T follicular helper cell (primary cell): ENCODE measurements at places on chromosomes 2 and 18.

GRCh38 chr2:21270708-21271122, 146.9 kb downstream of the TDRD15 start:
- DNase-seq: no peak

DNA sequence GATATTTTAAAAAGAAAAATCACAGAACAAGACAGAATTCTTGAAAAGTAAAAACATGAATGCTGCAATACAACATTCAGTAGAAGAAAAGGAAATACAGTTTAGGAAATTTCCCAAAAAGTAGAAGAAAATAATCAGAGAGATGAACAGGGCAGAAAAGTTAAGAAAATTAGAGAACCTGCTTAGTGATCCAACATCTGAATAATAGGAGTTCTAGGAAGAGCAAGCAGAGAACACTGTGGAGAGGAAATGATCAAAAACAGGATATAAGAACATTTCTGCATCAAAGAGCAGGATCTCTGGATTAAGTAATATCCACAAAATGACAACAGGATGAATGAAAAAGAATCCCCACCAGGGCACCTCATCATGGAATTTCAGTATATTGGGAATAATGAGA, 8.8 kb upstream of the FHOD3 start:
- DNase-seq: no peak

- DNase-seq: no peak
Measured at GRCh38 chr2:143545949-143546255, 416.7 kb downstream of the ARHGAP15 start.

DNA sequence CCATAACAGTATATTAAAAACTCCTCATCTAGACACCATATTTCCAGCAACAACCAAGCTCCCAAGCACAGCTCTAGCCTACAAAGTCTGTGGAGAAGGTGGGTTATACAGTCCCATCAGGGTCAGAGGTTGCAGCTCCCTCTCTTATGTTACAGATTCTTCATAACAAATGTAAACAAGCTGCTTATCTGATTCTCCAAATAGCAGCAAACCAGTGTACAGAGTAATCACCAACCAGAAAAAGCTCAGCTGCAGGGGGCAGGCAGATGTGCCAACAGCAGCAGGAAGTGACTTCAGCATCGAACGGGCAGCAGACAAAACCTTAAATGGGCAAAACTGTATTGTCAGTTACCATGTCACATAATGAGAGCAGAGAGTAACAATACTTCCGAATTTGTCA, 52.9 kb upstream of the NABP1 start:
- peak; percentile 55 for DNase-seq

GRCh38 chr2:23658466-23658942, 268.4 kb downstream of the ATAD2B start:
- no peak for DNase-seq

GRCh38 chr2:191970867-191971266, 124.0 kb upstream of the CAVIN2 start:
- no peak for DNase-seq

- DNase-seq: no peak
Measured at GRCh38 chr2:114729026-114729425, 286.6 kb downstream of the DPP10 start.

- no peak for DNase-seq
Measured at GRCh38 chr2:60317034-60317386, 236.4 kb downstream of the BCL11A start.

- no peak for DNase-seq
Measured at GRCh38 chr18:39841482-39842365, 2113.3 kb upstream of the PIK3C3 start.

GRCh38 chr18:76771192-76771799, 51.1 kb upstream of the ZNF236 start:
- DNase-seq: no peak

GRCh38 chr2:105078906-105079495, 41.1 kb downstream of the MRPS9 start:
- no peak for DNase-seq

DNA sequence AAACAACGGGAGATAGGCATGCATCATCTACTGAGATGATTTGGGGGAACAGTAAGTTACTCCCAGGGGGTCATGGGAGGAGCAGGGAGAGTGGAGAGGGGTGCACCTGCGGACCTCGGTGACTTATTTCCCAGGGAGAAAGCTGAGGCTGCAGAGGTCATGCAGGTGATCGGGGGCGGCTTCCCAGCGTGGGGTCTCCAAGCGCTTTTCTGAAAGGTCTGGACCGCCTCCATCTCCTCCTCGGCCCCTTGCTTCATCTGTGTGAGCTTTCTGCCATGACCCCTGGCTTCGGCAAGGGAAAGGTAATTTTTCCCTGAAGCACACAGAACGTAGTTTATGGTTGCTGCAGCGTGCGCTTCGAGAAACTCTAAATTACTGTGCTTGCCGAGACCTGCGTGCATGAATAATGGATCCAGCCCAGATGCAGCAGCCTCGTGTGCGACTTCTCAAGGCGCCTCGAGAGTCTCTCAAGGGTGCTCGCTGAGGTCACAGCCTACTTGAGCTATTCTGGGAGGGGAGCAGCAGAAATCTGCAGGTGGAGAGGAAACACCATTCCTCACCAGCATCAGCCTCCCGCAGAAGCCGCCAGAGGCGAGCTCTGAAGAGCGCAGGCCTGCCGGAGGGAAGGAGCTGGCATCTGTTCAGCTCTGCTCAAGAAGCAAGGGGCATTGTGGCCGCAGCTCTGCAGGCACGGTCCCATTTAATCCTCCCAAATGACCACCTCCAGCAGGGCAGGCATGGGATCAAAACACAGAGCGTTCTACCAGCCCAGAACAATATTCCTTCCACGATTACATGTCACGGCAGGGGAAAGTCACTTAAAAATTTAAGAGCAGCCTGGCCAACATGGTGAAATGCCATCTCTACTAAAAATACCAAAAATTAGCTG, 308.4 kb upstream of the MYT1L start:
- no peak for DNase-seq

DNA sequence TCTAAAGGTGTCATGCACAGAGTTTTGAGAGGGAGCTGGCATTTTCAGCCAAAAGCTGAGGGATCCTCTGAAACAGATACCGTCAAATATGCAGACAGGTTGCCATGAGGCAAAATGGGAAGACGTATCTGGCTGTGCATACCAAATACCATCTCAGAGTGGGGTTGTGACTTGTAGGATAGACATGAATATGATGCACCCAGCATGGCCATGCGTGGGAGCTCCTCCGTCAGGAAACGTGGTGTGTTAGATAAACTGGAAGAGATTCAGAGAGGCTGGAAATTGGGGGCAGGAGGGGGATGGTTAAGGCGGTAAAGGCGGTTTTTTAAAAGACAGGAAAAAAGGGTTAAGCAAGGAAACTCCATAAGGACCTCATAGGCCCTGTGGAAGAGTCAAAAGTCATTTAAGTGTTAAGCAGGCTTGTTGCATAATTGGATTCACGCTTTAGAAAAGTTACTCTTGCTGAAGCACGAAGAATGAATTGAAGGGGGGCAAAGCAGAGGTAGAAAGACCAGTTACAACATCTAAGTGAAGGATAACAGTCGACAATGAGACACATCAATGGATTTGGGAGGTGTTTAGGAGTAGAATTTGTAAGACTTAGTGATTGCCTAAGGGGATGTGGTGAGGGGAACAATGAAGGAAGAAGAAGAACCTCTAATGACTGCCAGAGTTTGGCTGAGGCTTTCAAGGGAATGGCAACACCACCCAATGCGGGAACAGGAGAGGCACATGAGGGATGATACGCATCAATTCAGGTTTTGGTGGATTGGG, 139.6 kb upstream of the CTAGE1 start:
- no peak for DNase-seq

DNA sequence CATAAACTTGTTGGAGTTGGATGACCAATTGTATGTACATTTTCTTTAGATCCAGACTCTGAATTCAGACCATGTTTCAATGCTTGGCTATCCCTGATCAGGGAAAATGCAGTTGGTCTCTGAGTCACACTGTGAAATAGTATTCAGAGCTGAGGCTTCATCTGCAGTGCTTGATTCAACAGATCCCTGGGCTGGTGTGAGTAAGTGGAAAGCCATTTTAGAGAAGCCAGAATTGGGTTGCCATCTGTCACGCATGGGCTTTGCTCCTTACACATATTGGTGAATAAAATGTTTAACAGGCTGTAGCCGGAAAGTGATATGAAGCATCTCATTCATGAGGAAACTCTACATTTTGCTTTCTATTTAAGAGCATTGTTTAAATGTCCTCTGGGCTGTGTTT, 50.0 kb upstream of the ACYP2 start:
- no peak for DNase-seq

DNA sequence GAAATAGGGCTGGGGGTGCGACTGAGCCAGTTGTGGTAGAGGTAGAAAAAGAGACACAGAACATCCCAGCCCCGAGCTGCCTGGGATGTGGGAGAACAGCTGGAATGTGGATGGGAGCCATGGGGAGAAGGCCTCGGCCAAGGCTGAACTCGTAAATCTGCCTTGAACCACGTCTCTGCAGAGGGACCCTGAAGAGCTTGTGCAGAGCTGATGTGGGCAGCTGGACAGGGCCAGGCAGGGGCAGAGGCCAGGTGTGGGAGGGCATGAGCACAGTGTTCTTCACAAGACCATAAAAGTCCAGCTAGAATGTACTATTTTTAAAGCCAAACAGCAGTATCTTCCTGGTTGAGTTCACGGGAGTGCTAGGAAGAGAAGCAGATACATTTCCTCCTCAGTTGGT, 5.7 kb downstream of the TCF23 start:
- DNase-seq: no peak

DNA sequence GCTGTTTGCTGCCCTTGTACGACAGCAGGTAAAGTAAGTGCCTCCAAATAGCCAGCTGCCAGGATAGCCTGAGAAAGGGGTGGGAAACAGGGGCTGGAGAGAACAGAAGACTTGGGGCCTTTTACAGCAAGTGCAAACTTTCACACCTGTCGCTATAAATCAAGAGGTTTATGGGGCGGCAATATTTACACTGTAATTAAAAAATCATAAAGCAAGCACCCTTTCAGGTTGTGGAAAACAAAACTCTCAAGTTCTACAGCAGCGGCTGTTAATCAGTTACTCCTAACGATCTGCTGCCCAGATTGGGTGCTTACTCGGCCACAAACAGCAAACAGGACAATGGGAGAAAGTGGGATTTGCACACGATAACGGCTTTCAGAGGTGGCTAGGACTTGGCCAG, 359.5 kb upstream of the ETAA1 start:
- DNase-seq: no peak

DNA sequence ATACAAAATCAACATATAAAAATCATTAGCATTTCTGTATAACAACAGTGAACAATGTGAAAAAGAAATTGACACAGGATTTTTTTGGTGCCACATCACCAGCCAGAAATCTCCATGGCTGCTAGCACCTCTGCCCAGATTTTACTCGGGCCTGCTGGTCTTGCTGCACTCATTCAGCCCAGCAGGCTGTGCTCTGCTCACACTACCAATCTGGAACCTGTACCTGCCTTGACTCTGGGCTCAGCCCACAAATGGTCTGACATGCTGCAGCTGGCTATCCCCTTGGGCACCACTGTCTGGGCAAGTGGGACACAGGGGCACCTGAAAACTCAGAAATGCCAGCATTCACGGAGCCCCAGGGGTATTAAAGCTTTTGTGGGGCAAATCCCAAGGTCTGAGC, 392.5 kb upstream of the NRXN1 start:
- no peak for DNase-seq

DNA sequence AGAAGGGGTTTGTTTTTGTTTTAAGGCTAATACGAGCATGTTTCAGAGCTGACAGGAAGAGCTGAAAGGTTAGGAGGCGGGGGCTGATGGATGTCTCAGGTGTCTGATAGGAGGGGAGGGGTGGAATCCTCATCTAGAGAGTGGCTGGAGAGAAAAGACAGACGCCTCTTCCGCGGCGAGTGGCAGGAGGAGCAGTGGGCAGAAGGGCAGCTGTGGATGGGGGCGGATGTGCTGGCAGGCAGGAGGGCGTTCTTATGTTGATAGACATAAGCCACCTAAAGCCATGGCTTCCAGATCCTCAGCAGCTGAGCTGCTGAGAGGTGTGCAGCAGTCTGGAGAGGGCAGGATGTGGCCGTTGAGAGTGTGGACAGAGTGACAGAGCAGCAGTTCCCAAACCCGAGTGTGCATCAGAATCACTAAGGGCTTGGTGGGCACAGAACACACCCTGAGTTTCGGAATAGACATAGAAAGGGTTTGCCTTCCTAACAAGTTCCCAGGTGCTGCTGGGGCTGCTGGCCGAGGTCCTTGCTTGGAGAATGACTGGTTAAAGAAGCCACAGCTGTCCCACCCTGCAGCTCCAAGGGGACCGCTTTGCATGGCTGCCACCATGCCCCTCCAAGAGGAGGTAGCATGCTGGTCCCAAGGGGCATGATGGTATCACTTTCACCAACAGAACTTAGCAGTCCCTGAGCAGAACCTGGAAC, 3.0 kb upstream of the ITM2C start:
- DNase-seq: no peak

DNA sequence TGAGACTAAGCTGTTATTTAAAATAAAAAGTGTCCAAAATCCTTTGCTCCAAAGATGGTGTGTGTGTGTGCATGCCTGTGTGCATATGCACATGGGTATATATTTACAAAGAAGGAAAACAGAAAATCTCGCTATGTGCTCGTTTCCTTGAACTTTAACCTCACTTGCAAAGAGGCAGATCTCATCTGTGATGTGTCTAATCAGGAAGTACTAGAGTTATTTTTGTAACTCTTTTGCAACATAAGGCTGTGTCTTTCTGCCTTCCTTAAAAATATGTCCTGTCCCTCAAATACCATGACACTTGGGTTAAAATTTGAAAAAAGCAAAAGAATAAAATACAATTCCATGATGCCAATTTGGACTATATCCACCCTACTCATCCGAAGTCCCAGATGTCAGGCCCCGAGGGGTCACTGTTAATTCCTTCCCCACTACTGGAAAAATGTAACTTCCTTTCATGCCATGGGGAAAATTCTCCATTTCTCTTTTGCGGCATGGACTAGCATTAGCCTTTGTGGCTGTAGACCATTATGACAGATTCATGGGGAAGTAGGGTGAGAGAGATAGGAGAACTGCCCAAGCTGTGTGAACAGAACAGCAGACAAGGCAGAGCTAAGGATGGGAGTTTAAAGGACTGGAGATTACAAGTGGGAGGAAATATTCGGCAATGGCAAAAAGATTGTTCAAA, 191.3 kb downstream of the MYO1B start:
- no peak for DNase-seq

- no peak for DNase-seq
Measured at GRCh38 chr2:24026233-24026632, 16.3 kb downstream of the MFSD2B start.

GRCh38 chr2:231677632-231678104, 30.7 kb upstream of the PTMA start:
- peak; percentile 76 for DNase-seq

- DNase-seq: no peak
Measured at GRCh38 chr2:46518861-46519260, 39.5 kb downstream of the TMEM247 start.

DNA sequence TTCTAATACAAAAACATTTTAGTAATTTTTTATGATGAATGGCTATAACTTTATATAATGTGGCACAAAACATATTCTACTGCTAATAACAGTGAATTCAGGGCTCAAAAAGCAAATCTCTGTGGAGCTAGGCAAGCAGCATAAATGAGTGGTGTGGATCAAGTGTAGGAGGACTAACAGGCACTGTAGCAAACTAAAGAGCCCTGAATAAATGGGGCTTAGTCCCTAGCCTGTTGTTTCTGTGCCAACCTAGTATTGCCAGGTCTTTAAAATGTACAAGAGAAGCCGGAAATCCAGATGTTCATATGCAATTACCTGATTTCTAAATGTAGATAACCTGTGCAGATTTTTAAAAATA, 18.5 kb downstream of the REL start:
- no peak for DNase-seq
